ENCODE measurements at places on chromosomes 5 and 9.

- no peak for DNase-seq
Measured at GRCh38 chr9:4308482-4308881, 8.6 kb upstream of the GLIS3 start.

DNA sequence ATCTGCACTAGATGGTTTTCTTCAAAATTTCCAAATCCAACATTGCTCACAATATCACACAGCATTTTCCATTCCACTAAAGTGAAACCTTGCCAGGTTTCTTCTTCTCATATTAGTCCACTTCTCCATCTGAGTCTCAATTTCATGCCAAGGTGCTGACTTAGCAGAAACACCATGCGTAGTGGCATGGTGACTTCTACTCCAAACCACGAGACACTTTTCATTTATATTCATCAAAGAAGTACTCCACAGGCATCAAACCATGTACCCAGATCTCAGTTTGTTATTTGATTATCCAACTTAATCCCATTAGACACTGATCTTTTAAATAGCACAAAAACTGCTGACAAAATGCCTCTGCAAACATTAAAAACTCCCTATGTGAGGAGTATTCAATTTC is 233.4 kb upstream of the ITGA1 start:
- DNase-seq = no peak

DNA sequence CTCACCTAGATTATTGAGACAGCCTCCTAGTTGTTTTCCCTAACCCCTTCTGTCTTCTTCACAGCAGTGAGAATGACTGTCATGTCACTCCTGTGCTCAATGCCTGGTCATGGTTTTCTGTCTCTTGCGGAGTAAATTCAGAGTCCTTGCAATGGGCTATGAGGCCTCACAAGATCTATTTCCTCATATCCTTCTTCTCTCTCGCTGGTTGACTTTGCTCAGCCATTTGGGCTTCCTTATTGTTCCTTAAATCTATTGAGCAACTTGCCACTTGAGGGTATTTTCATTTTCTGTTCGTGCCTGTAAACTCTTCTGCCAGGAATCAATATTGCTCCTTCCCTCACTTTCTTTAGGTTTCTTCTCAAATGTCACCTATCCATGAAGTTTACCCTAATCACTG is 9.0 kb downstream of the PPP3R2 start:
- DNase-seq = no peak

DNA sequence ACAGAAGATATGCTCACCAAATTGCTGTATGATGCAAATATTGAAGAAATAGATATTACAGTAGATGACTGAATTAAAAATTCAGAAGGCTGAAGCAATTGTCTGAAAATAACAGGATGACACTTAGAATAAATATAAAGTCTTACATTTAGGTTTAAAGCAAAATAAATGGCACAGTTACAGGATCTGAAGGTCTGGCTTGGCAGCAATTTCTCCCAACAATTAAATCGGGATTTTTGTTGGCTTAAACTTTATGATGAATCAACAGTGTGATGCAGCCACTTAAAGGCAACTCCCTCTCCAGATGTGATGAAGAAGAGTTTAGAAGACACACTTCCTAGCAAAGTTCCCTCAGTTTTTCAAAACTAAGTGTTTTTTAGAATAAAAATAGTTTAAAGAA is 80.5 kb downstream of the NREP start:
- DNase-seq = no peak

DNA sequence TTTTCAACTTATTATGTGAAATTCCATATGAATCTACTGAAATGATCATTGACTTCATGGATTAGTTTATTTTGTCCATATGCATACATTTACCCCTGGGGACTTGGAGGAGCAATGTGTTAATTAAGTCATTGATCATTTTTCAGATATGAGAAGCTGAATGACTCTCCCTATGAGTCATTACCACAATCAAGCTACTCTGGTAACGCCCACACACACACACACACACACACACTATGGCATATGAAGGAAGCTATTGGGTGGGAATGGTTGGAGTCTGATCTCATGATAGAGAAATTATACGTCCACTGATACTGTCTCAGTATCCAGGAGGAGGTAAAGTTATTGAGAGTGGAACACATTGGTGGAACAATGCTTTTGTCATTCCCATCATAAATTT is 528.9 kb downstream of the AGTPBP1 start:
- peak; percentile 41 for DNase-seq

DNA sequence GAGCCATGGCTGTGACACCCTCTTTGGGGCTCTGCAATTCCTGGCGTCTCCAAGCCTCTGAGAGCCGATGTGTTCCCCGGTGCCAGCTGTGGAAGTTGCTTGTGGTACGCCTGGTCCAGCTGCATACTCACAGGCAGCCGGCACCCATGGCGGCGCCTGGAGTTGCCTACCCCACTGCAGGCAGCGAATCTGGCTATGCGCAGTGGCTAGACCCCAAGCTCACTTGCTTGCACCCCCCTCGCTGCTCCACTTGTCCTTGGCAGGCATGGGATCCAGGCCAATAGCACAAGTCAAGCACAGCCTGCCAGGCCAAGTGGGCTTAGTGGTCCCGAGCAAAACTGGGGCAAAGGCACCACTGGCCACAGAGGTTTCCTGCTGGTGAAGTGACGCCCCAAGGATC is 24.7 kb upstream of the GABRA6 start:
- no peak for DNase-seq

- DNase-seq = no peak
Measured at GRCh38 chr5:106094839-106095238, 1575.9 kb downstream of the EFNA5 start.

- DNase-seq = no peak
Measured at GRCh38 chr5:109714592-109714991, 24.9 kb downstream of the MAN2A1 start.

- no peak for DNase-seq
Measured at GRCh38 chr5:8827696-8828095, 718.2 kb downstream of the SEMA5A start.

DNA sequence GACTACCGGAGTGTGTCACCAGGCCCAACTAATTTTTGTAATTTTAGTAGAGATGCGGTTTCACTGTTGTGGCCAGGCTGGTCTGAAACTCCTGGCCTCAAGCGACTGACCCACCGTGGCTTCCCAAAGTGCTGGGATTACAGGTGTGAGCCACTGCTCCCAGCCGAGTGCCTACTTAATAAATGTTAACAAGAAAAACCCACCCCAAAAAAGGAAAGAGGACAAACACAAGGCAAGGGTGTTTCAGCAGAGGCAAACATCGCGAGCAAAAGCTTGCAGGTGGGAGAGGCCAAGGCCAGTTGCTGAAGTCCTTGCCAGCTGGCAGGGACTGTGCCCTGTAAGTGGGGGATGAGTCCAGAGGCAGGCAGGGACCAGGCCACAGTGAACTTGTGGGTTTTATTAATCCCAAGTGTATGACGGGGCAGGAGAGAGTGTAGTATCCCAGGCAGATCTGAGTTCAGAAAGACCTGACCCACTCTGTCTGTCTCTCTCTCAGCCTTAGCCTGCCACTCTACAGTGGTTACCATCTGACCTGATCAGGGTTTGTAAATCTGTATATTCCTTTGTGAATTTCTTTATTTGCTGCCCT is 6.4 kb upstream of the FPGS start:
- no peak for DNase-seq

- DNase-seq = no peak
Measured at GRCh38 chr5:144298658-144299057, 128.0 kb downstream of the KCTD16 start.

GRCh38 chr9:10875752-10876151 is 262.9 kb upstream of the PTPRD start:
- no peak for DNase-seq

DNA sequence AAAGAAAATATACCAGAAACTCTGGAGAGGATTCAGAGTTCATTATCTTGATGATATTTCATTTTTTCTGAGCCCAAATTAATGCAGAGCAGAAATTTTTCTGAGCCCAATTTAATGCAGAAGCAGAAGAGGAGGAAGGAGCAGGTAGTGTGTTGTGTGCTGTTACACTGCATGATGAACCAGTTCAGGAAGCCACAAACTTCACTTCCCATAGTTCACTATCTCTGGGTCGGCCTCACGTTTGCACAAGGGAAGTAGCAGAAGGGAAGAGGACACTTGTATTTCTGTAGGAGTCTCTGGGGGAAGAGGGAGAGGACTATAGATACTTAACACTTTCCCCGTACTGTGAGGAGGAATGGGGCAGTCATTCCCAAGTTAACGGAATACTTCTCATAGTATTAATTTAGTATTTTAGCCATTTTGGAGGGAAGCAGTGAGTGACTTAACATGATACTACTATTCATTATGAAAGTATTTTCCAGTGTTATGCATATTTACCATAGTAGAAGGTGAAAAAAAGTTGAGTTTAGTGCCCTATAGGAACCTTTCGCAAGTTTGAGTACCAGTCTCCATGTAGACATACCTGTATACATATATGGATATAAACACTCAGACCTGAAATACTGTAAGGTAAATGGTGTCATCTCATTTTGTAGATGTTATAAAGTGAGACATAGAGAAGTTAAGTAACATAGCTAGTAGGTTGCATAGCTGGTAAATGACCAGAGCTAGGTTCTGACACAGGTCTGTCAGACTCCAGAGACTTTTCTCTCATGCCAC is 30.0 kb downstream of the XPA start:
- peak; percentile 18 for DNase-seq

GRCh38 chr5:33329891-33330290 is 110.9 kb upstream of the TARS1 start:
- no peak for DNase-seq

DNA sequence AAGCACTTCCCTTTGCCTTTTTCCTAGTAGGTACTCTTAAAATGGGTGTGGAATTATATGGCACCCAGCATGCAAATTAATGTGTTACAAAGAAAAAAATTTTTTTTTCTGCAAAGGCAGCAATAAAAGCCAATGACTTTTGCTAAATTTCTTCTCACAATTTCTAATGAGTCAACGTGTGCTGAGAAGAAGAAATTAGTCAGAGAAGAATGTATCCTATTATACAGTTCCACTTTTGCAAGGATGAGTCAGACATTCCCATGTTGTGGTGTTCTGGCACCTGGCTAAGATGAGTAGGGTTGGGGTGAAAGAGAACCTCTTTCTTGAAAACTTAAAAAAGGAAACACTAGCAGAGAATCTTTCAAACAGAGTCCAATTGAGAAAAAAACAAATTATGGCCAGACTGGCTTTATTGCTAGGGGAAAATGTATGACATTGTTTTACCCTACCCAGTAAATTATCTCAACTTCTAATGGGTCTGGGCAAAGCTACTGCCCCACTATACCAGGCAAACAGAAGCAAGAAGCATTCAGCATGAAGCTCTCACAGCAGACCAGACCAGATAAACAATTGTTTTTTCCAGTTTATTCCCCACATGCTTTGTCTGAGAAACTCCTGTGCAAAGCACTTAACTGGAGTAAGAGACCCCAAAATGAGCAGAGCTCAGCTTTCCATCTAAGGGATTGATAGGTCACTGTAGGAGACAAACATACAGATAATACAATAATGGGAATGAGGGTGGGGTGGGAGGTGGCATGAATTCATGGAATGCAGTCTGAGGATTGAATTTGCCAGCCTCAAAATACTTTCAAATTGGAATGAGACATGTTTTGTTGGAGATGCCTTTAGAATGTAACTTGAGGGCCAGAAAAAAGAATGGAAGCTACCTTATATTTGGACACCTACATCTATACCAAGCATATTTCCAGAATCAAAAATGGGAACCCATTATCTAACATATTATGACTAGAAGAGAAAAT is 220.8 kb upstream of the RFX3 start:
- DNase-seq = peak; percentile 82
